CD8-positive, alpha-beta T cell (primary cell): ENCODE measurements at places on chromosomes 13 and 19.

- DNase-seq: no peak
These were observed 280.0 kb downstream of the SHISA2 start for GRCh38 chr13:25771641-25772478.

DNA sequence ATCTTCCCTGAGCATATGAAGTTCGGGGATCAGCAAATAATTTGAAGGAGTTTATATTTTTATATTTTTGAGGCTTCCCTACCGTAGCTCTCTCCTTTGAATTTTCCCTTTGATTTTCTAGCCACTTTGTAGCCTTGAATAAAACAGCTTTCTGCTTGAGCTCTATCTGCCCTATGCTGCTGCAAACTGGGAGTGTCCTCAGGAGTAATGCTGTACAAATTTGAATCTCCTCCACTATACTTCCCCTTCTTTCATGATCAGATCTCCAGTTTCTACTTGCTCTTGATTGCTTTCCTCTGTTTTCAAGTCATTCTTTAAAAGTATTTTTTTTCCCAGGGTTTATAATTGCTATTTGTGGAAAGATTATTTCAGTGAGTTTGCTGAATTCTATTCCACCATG lies 14.6 kb downstream of the PDS5B start:
- DNase-seq: no peak

DNA sequence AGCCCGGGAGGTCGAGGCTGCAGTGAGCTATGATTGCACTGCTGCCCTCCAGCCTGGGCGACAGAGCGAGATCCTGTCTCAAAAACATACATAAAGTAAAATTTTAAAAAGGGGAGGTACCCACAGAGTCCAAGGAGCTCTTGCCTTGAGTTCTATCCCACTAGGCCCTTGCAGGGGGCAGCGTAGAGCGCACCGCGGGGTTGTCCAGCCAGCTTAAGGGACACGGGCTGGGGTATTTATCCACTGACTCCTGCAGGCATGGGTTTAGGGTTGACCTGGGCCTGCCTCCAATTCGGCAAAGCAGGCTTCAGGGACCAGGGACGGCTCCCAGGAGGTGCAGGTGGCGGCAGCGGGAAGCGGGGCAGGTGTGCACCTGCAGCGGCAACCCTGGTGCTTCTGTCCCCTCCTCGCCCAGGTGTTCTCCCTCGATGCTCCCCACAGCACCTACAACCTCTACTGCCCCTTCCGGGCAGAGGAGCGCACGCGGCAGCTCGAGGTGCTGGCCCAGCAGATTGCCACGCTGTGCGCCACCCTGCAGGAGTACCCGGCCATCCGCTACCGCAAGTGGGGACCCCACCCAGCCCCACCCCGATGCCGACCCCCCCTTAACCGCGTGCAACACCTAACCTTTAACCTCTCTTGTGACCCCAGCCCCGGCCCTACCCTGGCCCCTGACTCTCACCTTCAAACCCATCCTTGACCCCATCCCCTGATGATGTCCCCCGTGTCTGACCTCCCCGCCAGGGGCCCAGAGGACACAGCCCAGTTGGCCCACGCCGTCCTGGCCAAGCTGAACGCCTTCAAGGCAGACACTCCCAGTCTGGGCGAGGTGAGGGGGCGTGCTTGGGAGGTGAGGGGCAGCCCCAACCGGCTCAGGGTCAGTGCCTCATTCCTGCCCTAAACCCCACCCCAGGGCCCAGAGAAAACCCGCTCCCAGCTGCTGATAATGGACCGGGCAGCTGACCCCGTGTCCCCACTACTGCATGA lies 4.7 kb downstream of the STXBP2 start:
- DNase-seq: no peak

- DNase-seq: peak; percentile 74
These were observed 33.1 kb downstream of the CEBPG start for GRCh38 chr19:33406521-33407139.

- no peak for DNase-seq
These were observed 9.1 kb downstream of the PNPLA6 start for GRCh38 chr19:7544626-7545025.

- no peak for DNase-seq
These were observed 157.0 kb upstream of the FNDC3A start for GRCh38 chr13:48818495-48819356.

DNA sequence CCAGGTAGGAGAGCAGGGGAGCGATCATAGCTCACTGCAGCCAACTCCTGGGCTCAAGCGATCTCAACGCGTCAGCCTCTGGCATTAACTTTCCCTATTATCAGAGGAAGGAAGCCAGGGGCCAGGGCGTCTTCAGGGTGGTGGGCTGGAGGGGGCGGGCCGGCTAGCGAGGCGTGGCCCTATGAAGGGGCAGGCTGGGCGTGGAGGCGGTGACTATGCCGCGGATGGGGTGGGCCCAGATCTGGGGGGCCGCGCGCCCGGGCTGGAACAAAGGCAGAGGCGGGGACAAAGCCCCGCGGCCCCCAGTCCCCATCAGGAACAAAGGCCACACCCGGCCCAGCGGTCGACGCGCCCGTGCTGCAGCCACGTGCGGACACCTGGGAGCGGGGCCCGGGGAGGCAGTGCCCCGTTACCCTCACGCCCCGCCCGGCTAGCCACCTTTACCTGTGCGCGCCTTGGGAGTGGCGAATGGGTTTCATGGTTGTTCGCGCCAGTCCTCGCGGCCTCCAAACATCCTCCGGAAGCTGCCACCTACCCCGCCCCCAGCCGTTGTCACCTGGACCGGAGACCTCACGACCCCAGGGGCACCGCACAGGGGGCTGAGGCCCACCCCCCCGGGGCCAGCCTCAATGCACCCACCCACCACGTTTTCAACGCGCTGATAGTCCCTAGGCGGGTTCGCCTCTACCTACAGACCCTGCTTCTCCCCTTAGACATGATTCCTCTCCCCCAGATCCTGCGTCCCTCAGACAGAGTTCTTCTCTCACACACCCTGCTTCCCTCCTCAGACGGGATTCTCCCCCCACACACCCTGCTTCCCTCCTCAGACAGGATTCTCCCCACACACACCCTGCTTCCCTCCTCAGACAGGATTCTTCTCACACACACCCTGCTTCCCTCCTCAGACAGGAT lies 5.4 kb upstream of the TRIM28 start:
- DNase-seq: no peak

DNA sequence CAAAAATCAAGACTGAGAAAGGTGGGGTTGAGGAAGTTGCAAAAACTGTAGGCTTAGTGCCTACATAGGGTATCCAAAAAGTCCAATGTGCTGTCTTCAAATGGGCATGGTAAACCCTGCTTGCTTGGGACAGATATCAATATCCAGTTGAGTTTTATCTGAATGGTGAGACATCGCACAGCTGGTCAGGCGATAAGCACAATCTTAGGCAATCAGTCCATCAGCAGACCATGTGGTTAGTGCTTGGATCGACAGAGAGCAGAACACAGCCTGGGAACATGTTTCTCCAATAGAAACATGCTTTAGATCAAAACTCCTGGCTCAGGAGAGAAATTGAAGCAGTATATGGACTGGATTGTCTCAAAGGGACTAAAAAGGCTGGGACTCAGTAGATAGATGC lies 151.3 kb upstream of the IPO5 start:
- DNase-seq: no peak

DNA sequence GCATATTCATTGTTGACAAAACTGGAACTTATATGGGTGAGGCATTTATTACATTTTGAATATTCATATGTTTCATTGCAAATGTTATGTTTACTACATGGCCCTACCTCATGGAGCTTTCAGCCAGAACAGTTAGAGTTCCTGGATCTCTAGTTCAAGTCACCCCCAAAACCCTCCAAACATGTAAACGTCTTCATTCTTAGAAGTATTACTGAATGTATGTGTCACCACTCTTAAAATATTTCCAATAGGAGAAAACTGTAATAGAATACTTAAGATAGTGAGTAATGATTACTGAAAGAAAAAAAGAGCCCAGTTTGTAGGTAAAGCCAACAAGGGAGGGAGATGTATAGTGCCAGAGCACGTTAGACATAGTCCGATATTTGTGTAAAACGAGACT lies 23.5 kb downstream of the URI1 start:
- no peak for DNase-seq
